Karpas-422 (cell line): ENCODE measurements at places on chromosomes 2 and 18.

DNA sequence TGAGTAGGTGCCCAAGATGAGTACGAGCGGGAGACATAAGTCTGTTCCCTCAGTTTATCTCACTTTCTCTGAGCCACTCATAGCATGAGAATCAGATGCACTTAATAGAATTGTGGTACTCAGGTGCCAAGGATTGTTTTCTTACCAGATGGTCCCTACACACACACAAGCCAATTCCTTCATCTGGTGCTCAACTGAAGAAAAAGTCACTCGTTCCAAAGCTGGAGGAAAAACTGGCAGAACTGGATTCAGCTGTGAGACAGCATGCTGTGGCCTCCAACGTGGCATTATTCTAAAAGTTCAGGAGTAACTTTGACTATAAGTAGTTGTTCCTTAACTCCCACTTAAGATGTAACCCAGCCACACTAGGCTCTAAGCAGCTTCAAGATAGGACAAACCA is 33.4 kb upstream of the ABCA12 start:
- no peak for DNase-seq

GRCh38 chr18:44388329-44388728 is 292.4 kb upstream of the SETBP1 start:
- DNase-seq = no peak

DNA sequence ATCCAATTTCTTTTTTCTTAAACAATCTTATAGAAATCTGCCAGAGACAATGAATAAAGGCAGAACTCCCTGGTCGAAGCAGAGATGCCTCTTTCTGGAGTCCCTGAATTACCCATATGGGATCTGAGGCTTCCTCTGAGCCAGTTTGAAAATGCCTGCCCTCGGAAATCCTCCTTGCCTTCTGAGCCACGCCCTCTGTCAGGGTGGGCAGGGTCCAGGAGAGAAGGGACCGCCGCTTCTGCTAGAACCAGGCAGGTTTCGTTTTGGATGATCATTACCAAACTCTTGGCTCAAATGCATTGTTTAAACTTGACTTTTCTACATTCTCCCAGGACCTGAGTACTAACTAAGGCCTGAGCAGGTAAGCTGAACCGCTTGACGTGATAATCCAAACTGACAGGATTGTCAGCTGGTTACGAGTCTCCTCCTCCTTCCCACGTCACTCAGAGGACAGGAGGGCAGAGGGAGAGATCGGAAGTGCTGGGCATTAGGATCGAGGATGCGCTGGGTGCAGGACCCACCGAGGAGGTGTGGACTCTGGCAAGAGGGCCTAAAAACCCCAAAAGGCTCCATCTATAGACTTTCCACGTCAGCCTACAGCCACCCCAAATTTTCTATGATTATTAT is 128.4 kb downstream of the KLHL29 start:
- no peak for DNase-seq

- no peak for DNase-seq
These were observed 33.9 kb upstream of the EPAS1 start for GRCh38 chr2:46263347-46263746.

- no peak for DNase-seq
These were observed 50.4 kb downstream of the CLIP4 start for GRCh38 chr2:29165362-29166241.

DNA sequence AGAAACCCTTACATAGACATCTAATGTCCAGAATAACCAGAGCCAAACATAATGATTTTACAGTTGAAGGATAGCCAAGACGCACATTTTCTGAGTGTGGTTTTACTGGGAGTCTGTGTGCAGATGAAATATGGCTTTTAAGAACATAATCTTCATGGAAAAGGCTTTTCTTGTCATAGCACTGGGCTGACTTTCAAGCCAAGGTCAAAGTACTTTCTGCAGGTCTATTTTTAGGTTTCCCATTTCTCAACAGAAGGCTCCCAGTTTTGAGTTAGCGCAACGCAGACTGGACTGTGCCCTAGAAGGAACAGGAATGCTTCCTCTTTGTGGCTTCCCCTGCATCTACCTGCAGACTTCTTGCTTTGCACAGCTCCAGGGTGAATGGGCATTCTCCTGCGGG is 92.3 kb upstream of the UPP2 start:
- DNase-seq = no peak

DNA sequence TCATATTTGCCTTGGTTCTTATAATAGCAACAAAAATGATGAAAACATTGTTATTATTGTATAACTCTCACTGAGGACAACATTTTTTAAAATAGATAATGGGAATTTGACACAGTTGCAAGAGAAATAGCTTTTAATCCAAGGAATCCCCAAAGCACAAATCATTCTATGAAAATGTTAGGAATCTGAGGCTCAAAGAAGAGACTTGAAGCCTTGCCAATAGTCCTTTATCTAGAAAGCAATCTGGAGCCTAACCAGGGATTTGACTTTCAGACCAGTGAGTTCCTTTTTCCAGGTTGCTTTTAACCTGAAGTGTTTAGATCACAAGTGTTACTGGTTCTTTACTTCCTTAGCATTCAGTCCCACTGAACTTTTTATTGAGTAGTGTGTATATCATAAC is 574.5 kb upstream of the ZEB2 start:
- DNase-seq = no peak
